ENCODE measurements at places on chromosomes 1 and 21.

GRCh38 chr1:67211589-67212563, 45.6 kb downstream of the IL23R start:
- no peak for DNase-seq

DNA sequence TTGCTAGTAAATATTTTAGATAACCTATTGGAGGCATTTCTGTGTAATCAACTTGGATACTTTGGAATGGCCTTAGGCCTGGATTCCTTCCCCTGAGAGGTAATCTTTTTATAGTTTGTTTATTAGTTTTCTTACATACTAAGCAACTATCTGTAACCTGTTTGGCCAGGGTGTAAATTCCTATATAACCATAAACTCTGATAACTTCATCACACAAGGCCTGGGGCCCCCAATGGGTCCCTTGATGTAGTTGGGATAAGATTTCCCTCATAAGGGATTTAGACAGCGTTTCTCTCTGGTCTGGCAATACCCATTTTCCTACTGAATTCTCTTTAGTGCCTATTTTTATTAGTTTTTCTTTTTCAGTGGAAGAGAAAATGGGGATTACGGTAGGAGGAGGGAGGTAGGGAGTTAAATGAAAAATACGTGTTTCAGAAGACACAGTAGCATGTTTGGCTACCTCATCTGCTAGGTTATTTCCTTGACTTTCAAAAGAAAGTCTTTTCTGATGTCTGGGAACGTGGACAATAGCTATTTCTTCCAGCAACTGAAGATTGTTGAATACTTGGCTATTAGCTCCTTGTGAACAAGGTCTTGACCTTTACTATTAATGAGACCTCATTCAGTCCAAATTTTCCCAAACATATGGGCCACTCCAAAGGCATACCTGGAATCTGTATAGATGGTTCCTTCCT, 7.4 kb upstream of the AADACL3 start:
- no peak for DNase-seq

DNA sequence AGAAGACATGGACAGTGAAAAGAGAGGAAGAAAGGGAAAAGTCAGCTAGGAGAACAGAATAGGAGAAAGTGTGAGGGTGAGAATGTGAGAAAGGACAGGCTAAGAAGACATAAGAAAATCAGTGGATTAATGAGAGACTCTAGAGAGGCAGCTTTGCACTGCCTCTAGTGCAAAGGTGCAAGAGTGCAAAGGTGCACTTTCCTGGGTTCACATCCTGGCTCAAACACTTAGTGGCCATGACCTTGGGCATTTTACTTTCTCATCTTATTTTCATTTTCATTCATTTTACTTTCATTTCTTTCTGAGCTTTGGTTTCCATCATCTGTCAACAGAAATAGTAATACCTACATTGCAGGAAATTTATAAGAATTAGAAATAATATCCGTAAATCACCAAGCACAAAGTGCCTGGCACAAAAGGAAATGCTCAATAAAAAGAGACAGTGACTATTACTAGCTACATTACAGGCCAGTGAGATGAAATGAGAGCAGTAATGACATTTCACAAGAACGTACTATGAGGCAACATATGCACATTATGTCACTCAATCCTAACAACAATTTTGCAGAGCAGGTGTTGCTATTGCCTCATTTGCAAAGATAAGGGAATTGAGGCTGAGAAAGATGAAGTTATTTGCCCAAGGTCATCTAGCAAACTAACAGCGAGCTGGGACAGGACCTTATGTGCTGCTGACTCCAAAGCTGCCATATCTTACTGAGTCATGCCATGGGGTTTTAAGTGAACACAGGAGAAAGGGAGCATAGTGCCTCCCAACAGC, 107.0 kb upstream of the TLR5 start:
- no peak for DNase-seq

DNA sequence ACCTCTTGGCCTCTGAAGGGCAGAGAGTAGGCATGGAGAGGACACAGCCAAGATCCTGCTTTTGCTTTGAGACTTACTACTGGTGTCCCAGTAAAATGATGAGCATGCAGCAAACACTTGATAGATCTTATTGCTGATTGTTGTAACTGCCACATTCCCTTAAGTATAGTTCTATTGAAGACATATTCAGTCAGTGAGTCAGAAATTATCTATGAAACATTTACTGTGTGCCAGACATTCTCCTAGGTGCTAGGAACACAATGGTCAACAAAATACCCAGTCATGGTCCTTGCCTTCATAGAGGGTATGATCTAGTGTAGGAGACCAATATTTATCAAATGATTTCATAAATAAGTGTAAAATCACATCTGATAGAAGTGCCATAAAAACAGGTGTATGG, 13.6 kb downstream of the STYXL2 start:
- DNase-seq = no peak

Data from NCI-H446 treated with DMSO at 0.1 percent for 48 hours (cell line).